Cerebellum (tissue), 4 donors: ENCODE measurements at places on chromosomes 11 and 22.

- no peak for DNase-seq
Measured at GRCh38 chr22:32904044-32904443, 102.5 kb downstream of the TIMP3 start.

- DNase-seq, result no peak
Measured at GRCh38 chr22:17138513-17138912, 17.4 kb upstream of the TMEM121B start.

DNA sequence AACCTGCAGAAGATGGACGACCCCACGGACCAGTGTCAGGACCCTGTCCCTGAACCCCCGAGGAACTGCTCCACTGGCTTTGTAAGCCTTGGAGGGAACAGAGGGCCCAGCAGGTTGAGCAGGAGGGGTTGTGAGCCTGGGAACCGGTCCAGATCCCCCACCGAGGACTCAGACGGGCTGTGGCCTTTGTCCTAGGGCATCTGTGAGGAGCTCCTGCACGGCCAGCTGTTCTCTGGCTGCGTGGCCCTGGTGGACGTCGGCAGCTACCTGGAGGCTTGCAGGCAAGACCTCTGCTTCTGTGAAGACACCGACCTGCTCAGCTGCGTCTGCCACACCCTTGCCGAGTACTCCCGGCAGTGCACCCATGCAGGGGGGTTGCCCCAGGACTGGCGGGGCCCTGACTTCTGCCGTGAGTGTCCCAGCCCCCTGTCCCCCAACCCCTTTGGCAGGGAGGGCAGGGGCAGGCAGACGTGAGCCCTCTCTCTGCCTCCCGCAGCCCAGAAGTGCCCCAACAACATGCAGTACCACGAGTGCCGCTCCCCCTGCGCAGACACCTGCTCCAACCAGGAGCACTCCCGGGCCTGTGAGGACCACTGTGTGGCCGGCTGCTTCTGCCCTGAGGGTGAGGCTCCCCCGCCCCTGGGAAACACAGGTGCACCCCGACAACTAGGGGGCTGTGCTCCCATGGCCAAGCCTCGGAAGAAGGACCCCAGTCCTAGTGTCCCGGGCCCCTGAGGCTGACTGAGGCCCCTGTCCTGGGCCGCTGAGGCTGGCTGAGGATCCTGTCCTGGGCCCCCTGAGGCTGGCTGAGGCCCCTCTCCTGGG, 6.4 kb downstream of the MUC5AC start:
- no peak for DNase-seq

GRCh38 chr11:45926536-45927331, 4.3 kb downstream of the LARGE2 start:
- DNase-seq, result no peak

DNA sequence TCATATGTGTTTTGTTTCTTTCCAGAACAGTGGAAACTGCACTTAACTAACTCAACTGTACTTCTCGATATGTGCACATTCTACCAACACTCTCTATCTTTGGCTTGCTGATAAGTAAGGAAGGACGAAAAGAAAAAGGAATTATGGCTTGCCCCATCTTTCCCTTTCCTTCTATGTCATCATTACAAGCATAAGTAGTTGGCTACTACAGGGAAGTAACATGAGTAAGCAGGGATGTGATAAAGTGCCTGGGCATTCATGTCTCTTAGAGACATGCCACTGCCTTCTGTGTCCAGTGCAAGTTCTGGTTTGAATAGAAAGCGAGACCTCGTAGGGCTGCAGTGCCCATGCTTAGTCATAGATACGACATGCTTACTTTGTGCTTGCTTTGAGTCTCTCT, 342.5 kb downstream of the ETS1 start:
- no peak for DNase-seq

GRCh38 chr11:96303064-96303463, 39.9 kb downstream of the MAML2 start:
- no peak for DNase-seq

- DNase-seq, result no peak
Measured at GRCh38 chr22:49657275-49657973, 170.2 kb downstream of the BRD1 start.

DNA sequence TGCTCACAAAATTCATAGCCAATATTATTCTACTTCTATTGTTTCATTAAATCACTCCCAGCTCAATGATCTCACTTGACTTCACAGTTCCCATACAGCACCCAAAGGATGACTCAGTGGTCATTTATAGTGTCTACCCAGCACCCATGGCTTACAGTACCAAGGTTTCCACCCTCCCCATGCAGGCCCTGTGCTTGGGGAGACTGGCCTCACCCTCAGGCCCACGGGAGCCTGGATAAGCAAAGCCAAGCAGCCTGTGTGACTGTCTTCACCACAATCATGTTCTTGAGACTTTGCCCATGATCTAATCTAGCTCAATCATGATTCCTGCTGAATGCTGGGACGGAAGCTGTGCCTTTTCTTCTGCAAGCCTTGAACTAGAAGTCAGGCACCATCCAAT, 97.6 kb downstream of the SLC36A4 start:
- DNase-seq, result no peak

DNA sequence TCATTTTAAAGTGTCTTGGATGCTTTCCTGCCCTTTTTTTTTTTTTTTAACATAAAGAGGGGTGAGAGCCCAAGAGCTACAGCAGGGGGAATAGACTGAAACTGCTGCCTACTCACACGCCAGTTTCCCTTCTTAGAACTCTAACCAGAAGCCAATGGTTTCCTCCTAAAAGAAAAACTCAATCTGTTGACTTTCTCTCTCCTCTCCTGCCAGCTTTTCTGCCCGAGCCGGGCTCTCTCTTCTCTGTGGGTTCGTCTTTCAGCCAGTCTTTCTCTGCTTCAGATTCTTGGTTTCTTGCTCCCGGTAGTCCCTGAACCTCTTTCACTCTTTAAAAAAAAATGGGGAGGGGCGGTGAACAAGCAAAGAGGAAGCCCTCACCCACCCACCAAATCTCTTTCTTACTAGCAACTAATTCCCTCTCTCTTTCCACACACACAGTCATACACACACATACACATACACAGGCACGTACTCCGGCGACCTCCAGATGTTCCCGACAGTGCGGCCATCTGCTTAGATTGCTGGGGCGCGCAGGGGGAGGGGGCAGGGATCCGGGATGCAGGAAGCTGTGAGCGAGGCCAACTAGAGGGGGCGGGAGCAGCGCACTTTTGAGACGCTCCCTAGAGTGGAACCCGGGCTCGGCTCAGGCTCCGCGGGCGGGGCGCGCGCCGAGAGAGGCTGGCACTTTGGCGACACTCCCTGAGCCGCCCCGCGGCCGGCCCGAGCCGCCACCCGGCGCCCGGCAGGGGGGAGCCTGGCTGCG, 444 bp upstream of the TSKU start:
- DNase-seq, result peak; percentile 66

DNA sequence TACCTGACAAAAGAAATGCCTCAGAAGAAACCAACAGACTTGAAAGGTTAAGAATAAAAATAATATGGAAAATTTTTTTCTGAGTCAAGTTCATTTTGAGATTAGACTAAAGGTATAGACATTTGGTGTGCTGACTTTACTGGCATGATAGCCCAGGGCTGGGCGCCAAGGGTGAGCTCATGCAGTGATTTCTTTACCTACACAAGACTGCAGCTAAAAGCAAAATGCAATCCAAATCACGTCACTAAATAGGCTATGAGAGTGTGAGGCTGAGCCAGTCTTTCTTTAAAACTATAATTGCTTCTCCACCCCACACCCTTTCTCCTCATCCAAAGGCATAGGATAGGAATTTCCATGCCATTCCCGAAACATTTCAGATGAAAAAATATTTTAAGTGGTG, 196.5 kb downstream of the FAM76B start:
- DNase-seq, result peak; percentile 4

DNA sequence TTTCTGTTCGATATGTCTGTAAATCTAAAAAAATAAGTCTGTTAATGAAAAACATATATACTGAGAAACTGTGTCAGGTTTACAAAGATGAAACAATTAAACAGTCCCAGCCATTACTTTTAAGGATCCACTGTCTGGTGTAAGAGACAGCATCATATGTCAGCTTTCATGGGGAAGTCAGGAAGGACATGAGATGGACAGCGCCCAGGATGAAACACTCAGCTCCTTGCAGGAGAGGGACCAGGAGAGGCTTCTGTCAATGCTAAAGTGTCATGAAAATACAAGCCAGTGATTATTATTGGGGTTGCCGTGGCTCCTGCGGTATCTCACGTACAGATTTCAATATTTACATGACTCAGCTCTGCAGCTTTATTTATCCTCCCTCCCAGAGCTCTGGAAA, 1524.6 kb downstream of the TBC1D22A start:
- DNase-seq, result no peak

DNA sequence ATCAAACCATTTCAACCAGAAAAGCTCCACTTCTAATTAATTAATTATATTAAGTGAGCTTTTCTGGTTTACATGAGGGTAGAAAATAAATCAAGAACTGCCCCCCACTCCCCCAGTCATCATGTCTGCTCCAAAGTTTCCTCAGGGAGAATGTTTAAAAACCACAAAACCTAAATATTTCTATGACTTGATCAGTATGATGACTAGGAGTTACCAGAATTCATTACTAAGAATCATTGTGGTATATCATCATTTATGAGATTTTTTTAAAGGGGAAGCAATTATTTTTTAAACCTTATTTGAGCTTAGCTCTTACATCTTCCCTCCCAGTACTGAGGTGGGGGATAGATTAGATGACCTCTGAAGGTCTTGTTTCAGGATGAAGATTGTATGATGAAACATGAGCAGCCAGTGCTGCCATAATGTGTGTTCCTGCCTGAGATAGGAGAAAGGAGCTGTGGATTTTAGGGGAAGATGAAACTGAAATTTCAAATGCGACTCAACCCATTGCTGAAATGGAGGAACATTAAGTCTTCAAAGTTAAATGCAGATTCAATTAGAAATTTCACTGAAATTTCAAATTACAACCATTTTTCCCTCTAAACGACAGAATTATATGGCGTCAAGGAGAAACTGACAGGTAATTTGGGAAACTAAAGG, 401.3 kb upstream of the CADM1 start:
- DNase-seq, result no peak

GRCh38 chr11:1574238-1574932, 2.3 kb upstream of the DUSP8 start:
- peak; percentile 85 for DNase-seq

GRCh38 chr11:87137711-87138110, 100.0 kb downstream of the TMEM135 start:
- no peak for DNase-seq

DNA sequence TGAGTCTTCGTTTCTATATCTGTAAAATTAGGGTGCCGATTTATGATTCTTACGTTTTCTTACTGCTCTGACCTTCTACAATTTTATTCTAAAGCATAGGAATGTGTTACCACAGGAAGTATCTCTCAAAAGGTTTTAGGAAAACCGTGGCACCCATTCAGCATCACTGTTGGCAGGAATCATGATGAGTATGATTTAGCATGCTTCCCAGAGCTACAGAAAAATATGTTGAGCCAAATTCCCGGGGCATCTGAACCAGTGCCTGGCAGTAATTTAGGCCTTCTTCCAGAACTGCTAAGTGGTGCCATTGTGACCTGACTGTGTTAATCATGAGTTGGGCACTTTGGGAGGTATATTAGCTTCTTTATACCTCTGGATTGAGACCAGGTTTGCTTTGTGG, 605.0 kb upstream of the RAG2 start:
- DNase-seq, result no peak

- no peak for DNase-seq
Measured at GRCh38 chr22:40175611-40176244, 2.0 kb upstream of the TNRC6B start.

GRCh38 chr22:24200619-24201212, 19.4 kb downstream of the SUSD2 start:
- DNase-seq, result no peak

DNA sequence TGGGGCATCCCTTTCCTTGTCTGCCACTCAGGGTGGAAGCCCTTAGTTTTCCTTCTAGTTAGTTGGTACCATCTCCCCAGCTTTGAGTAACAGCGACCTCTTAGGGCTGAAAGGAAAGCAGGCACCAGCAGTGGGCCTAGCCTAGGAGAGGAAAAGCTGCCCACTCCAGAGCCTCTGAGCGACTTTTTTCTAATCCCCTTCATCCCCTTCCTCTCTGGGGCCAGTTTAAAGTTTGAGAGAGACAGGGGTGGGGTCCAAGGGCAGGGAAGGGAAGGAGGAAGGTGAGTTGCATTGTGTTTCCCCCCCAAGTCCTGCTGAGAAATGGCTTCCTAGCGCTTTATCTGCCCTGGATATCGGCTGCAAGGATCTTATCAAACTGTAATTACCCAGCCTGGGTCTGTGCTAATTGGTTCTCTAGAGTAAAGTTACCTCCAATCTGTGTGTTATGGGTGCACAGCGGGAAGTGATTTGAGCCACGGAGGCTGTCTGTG, 573.9 kb upstream of the CADM1 start:
- DNase-seq, result no peak

GRCh38 chr11:128968916-128969315, 26.2 kb upstream of the TP53AIP1 start:
- no peak for DNase-seq

DNA sequence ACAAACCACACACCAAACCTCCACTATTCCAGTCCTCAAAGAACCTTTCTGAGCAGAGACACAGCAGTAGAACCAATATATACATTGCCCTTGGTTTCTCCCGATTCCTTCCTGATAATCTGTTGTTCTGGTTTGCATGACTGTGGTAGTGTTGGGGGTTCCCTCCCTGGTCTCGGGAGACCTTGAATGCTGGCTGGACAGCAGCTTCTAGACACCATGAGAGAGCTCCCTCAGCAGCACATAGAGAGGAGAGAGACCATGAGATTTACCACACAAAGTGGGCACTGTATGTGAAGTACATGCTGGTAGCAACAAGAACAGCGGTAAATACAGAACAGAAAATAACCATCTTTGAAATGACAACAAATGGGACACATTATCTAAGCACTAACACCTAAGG, 2.6 kb downstream of the C11orf91 start:
- no peak for DNase-seq

- DNase-seq, result no peak
Measured at GRCh38 chr11:63999349-64000025, 13.2 kb downstream of the OTUB1 start.

DNA sequence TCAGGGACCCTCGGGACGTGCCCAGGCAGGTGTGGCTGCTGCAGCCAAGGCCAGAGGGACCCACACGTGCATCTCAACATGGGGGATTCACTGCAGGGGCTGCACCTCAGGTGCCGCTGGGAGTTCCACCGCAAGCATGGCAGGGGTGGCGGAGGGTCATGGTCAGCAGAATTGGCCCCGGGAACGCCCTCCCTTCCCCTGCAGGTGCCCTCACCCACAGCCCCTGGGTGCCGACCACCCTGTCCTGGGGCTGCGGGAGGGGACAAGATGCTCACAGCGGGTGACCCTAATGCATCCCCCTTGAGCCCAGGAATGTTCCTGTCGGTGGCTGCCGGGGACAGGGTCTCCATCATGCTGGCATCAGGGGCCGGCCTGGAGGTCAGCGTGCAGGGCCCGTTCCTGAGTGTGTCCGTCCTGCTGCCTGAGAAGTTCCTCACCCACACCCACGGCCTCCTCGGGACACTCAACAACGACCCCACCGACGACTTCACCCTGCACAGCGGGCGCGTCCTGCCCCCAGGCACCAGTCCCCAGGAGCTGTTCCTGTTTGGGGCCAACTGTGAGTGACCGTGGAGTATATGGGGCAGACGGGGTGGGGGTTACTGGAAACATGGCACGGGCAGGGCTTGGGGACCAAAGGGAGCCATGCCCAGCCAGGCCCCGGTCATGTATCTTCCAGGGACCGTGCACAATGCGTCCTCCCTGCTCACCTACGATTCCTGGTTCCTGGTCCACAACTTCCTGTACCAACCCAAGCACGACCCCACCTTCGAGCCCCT, 5.8 kb downstream of the SUSD2 start:
- no peak for DNase-seq
